ENCODE measurements at places on chromosomes 1 and 21. TPM values are rescaled to one million over a fixed set of nuclear protein-coding genes. Genes with fewer than 3 reads are reported as not detected.

SPRR4 gene
- not detected for total RNA-seq

S100A7 gene
- not detected for total RNA-seq

ZNF678 gene
- 5.3 TPM for total RNA-seq

CD48 gene
- total RNA-seq: not detected

C8B gene
- total RNA-seq: not detected

SCNM1 gene
- 69.6 TPM for total RNA-seq

TRIM46 gene
- 3.1 TPM for total RNA-seq

ERVH48-1 gene
- total RNA-seq: not detected

KCNA3 gene
- total RNA-seq: not detected

RABGGTB gene
- 135 TPM for total RNA-seq

CDC42BPA gene
- 14.2 TPM for total RNA-seq

ANKRD65 gene
- not detected for total RNA-seq

Measured in HT1080 (cell line).